ENCODE measurements at places on chromosomes 2 and 18. TPM values are rescaled to one million over a fixed set of nuclear protein-coding genes. Genes with fewer than 3 reads are reported as not detected.

Gene XRCC5
- total RNA-seq, result 244 TPM

Gene C1QL2
- total RNA-seq, result not detected

Gene GPBAR1
- 0.26 TPM for total RNA-seq

Gene KIAA2012
- under 0.01 TPM for total RNA-seq

Gene KATNAL2
- 5.9 TPM for total RNA-seq

Gene MYL12B
- 394 TPM for total RNA-seq

Gene CFLAR
- 104 TPM for total RNA-seq

Gene EML6
- 0.39 TPM for total RNA-seq

Gene NR4A2
- total RNA-seq, result 1.4 TPM

Gene UNC80
- total RNA-seq, result not detected
